ENCODE measurements at places on chromosomes 1 and 21. TPM values are rescaled to one million over a fixed set of nuclear protein-coding genes. Genes with fewer than 3 reads are reported as not detected.

GRCh38 chr1:17674726-17675500, 80.2 kb upstream of the ACTL8 start:
- no peak overlapping the region for H3K27ac ChIP-seq
- no peak for DNase-seq
- H3K4me3 ChIP-seq = no peak overlapping the region
- H3K36me3 ChIP-seq = no peaks in the 10 kb centered on the region
- H3K4me1 ChIP-seq = peaks cover 2% of the 10 kb centered on the region

GRCh38 chr1:173888749-173889148, 20.6 kb downstream of the ZBTB37 start:
- no peak overlapping the region for H3K27ac ChIP-seq
- H3K4me3 ChIP-seq = no peak overlapping the region
- no peaks in the 10 kb centered on the region for H3K4me1 ChIP-seq
- H3K36me3 ChIP-seq = peaks cover 14% of the 10 kb centered on the region
- H3K27me3 ChIP-seq = no peaks in the 10 kb centered on the region
- no peak for DNase-seq

GRCh38 chr1:237709355-237709754, 181.4 kb downstream of the ZP4 start:
- no peaks in the 10 kb centered on the region for H3K36me3 ChIP-seq
- no peak overlapping the region for H3K27ac ChIP-seq
- no peak for DNase-seq
- no peaks in the 10 kb centered on the region for H3K4me1 ChIP-seq

DNA sequence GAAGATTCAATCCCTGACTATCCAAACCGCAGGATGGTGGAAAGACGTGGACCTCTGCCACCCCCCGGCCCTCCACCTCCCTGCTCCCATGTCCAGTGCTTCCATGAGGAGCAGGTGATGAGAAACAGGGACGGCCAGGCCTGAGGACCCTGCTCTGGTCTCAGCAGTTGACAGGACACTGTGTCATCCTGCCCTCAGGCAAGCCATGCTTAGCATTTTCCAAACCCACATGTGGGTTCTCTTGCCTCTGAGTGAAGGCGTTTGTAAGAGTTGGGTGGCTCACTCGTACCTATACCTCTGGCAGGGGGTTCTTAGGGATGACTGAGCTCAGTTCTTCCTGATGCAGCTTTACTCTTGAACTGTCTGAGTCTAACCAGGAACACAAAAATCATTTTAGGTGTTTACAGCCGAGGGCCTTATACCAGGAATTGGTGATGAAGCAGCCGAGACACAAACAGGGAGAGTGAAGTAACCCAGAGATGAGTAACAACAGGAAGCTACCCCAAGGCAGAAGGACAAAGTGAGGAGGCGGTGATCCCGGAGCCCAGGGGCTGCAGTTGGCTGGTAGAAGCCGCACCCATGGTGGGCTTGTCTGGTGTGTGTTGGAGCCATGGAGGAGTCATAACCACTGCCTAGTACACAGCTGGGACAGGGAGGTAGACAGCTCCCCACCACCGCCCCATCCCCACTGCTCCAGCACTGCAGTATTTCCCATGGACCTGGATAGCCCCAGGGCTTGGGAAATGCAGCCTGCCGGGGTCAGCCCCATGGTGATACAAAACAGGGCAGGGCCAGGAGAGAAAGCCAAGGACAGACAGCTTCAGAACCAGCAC, 21.4 kb downstream of the MYBPH start:
- DNase-seq = no peak
- H3K4me1 ChIP-seq = no peaks in the 10 kb centered on the region
- no peak overlapping the region for H3K27ac ChIP-seq

ACTL8 gene
- 2.5 TPM for polyA plus RNA-seq

FCN3 gene
- not detected for polyA plus RNA-seq

ZNF683 gene
- polyA plus RNA-seq = not detected

ATP6V1G3 gene
- polyA plus RNA-seq = not detected
